ENCODE measurements at places on chromosomes 1 and 21.

DNA sequence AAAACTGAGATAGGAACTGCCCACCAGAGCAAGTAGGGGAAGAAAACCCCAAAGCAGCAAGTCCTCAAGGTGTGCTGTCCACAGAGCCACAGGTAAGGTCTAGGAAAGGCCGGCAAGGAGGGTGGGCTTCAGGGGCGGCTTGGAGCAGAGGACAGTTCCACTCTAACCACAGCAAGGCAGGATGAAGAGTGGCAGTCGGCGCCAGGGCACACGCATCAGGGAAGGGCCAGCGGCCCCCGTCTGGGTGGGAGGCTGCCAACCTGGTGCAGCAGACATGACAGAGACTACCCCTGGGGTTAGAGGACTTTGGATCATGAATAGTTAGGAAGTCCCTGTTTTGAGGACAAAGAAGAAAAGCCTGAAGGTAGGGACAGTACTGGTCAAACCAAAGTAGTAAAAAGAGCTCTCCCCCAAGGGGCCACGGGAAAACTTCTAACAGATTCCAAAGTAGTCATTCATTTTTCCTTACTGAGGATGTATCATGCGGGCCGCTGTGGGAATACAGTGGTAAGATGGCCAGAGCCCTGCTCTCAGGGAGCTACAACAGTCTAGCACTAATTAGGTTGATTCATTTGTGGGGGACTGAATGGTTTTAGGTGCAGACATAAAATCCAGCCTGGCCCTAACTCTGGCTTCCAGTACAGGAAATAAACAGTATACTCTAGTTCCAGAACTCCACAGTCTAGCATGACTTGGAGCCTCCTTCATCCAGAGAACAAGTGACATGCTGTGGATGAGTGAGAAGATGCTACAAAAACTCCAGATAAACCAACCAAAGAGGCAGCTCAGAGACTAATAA lies 3.5 kb upstream of the RAP1GAP start:
- DNase-seq, result no peak

DNA sequence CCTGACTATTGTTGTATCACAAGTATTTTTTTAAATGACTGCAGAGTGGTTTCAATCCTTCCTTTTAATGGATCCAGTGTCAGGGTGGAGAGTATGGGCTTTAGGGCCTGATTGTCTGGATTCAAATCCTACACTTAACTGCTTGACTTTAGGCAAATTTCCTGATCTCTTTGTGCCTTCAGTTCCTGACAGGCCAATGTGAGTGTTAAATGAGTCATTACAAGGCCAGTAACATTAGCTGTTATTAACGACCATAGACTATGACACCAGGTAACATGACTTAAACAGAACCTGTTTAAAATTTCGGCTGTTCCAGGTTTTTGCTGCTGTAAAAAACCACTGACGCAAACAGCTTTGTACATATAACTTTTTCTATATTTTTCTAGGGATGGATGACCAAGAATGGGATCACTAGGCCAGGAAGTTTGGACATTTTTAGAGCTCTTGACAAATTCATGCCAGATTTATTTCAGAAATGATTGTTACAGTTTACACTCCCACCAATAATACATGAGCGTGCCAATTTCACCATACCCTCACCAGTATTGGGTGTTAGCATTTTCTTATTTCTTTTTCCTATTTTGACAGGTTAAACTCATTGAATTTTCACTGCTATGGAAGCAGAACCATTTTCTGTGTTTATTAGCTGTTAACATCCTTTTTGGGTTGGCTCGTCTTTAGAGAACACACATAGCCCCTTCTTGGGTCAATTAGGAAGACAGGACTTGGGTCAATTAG lies 11.3 kb downstream of the ZNF362 start:
- no peak for DNase-seq

DNA sequence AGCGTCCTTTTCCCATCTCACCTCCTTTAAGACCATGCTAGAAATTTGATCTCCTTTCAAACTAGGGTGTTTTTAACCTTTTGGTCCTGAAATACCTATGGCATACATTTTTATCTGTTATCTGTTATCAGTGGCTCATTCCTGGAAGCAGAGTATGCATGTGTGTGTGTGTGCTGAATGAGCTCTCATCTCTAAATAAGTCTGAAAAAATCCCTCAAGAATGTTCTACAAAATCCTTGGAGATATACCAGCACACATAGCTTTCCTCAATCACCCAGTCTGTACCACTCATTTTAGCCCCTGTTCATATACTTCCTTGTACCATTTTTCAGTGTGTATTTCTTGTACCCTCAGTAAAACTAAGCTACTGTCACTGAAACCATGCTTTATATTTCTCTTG lies 6.0 kb upstream of the DARS2 start:
- DNase-seq, result no peak

DNA sequence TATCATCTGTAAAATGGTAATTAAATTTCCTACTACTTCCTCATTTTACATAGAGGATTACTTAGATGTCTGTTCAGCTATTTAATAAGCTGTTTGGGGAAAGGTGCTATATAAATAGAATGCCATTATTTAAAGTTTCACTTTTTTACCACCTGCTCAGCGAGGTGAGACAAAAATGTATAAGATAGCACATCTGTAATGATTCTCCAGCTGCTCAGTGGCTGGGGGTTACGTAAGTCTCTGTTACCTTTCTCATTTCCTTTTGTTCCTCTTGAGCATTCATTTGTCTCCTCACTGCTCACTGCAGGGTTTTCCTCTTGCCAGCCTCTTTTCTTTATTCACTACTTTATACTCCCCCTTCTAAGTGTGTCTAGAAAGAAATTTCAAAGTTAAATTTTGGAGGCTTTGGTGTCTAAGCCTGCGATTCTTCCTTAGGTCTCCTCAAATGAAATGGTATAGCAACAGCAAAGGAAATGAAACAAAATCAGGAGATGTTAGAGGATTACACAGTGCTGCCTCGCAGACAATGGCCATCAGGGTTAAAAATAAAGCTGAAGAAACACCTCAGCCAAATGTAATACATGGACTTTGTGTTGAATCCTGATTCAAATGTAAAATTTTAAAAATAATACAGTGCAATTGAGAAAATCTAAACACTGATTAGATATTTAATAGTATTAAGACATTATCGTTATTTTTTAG lies 6.8 kb downstream of the RGS8 start:
- no peak for DNase-seq

DNA sequence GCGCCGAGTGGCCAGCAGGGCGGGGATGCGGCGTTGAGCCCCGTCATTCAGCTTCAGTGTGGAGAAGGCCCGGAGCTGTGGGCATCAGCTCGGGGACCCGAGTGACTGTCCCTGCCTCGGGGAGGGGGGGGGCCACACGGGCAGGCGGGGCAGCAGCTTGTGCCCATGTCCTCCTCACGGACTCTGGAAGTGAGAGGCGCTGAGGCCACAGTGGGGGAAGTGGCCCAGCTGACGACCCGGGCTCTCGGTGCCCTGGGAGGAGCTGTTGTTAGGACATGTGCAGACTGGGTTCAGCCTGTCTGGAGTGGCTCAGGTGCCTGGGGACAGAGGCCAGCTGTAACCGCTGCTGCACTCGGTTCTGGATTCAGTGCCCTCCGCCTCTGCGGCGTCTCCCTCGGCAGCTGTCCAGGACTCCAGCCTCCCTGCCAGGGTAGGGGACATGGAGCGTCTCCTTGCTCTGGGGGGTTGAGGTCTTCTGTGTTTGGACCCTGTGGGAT lies 71.1 kb downstream of the SKI start:
- DNase-seq, result peak; percentile 20

DNA sequence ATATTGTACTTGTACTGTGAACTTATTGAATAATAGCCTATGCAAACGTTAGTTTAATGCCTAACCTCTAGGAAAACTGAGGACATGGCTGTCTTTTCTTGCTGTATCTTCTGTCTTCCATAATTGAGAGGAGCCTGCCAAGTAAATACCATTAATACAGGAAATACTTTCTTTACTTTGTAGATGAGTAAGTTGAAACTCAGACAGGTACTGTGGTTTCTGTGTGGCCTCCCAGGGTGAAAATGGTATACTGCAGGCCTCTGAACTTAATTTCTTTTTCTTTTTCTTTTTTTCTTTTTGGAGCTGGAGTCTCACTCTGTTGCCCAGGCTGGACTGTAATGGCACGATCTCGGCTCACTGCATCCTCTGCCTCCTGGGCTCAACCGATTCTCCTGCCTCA lies 208.8 kb upstream of the ADGRL4 start:
- no peak for DNase-seq

DNA sequence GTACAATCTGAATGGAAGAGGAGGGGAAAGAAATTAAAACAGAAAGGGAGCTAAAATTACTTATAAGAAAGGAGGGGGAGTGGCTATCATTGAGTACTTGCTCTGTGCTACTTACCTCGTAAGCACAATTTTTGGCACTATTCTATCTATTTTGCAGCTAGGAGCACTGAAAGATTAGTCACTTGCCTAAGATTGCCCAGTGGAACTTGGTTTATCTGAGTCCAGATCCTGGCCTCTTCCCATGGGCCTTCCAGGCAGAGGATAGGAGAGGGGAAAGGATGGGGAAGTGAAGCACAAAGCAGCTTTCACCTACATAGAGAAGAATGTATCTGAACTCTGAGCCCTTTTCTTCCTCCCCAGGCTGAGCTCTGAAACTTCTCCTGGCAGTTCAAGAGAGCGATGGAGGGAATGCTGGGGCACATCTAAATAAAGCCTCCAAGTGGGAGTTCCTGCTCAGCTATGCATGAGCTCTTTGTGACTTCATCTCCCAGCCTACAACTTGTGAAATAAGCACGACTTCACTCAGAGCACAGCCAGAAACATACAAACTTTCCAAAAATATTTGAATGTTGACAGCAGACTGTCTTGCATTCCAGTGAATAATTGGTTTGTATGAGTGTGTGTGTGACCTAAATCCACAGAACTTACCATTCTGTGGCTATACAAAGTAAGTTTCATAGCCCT lies 29.4 kb downstream of the HMGB4 start:
- no peak for DNase-seq

GRCh38 chr1:6675941-6676340 lies 25.7 kb downstream of the DNAJC11 start:
- no peak for DNase-seq

GRCh38 chr1:78607944-78608343 lies 12.3 kb upstream of the IFI44L start:
- DNase-seq, result no peak

GRCh38 chr1:190667914-190668313 lies 190.2 kb upstream of the BRINP3 start:
- DNase-seq, result no peak

- DNase-seq, result no peak
Observed at GRCh38 chr1:11320153-11320936, 47.3 kb downstream of the UBIAD1 start.

DNA sequence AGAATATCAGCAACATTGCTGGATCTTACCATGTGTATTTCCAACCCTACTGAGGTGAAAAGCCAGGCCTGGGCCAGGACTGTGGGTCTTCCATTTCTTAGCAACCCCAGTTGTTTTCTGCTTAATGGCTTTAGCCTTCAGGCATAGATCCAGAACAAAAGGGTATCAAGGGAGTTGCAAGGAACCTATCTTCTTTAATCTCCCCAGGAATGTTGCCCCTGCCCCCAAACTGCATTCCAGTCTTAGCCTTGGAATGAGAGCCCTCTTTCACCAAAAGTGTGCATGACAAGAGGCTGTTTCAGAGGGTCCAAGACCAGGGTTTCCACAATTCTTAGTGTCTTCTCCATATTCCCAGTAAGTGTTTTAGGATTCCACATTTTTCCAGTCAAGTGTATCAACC lies 87.9 kb upstream of the SOX13 start:
- DNase-seq, result no peak

DNA sequence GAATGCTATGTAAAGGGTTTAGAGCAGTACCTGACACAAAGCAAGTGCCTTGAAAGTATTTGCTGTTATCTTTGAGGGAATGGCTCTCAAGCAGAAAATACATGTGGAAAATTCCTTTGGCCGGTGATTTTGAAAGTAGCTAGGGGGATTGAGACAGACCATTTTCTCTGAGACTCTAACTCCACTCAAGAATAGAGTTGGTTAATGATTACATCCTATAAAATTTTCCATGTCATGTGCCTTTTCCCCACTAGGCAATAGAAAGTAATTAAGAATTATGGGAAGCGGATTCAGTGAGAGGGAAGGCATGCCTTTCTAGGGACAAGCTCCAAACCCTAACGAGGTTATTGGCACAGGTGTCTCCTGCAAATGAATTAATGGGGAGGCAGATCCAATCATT lies 276.0 kb downstream of the GPATCH2 start:
- no peak for DNase-seq

- no peak for DNase-seq
Observed at GRCh38 chr1:179924268-179924667, 30.3 kb upstream of the CEP350 start.

- DNase-seq, result no peak
Observed at GRCh38 chr21:44994695-44995342, 55.0 kb downstream of the SLX9 start.

GRCh38 chr1:43611950-43612349 lies 38.0 kb upstream of the KDM4A start:
- no peak for DNase-seq

GRCh38 chr1:235156265-235156664 lies 4.8 kb downstream of the RBM34 start:
- no peak for DNase-seq

GRCh38 chr1:231236208-231236591 lies 4.8 kb upstream of the GNPAT start:
- DNase-seq, result no peak

GRCh38 chr1:244862354-244862698 lies 2.0 kb downstream of the HNRNPU start:
- DNase-seq, result no peak

DNA sequence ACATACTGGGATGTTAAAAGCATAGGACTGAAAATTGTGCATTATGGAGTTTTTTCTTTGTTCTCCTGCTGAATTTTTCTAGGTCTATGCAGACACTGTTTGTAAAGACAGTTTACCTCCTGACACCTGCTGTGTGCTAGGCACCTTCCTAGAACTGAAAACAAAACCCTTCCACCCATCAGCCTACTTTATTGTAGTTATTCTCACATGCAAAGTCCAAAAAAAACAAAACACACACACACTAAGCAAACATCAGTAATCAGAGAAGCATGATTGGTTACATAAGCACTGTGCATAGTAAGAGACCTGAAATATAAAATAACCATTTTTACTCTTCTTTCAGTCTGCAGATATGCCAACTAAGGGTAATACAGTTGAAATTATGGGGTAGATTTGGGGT lies 195.1 kb downstream of the CRB1 start:
- DNase-seq, result no peak

GRCh38 chr1:107993920-107994319 lies 28.9 kb upstream of the VAV3 start:
- DNase-seq, result peak; percentile 0

DNA sequence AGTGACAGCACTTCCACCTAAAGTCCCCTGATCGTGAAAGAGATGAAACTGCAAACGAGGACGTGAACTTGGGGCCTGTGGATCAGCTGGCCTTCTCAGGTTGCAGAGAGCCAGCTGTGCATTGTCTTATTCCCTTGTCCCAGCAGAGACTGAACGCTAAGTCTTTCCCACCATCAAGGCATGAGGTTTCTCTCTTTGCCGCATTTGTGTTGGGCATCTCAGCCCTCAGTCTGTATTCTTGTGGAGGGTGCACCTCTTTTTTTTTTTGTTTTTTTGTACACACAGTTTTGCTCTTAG lies 71.4 kb downstream of the KIF26B start:
- no peak for DNase-seq

GRCh38 chr1:95716097-95716496 lies 482.1 kb downstream of the RWDD3 start:
- DNase-seq, result no peak
